Liver (tissue), 10 donors: ENCODE measurements at places on chromosomes 5 and 9.

DNA sequence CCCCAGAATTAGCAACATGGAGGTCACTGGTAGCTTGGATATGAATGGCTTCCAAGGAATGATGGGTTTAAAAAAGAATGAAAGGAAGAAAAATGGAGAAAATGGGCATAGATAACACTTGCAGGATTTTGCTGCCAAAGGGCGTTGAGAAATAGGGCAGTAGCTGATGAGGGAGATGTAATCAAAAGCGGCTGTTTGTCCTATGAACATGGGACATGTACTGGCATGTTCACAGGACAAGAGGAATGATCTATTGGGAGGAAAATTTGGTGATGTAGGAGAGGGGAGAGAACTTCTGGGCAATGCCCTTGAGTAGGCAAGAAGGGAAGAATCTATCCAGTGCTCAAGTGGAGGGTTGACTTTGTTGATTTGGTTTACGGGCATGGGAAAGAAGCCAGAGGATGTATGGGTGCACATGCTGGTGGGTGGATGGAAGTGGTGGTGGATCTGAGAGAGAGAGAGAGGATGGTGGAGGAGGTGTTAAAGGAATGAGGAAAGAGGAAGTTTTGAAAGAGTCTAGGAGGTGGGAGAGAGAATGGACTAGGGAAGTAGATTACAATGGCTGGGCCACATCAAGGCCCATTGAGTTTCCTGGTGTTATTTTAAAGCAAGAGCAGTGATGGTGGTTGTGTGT, 115.1 kb upstream of the MVB12B start:
- no peak for DNase-seq

DNA sequence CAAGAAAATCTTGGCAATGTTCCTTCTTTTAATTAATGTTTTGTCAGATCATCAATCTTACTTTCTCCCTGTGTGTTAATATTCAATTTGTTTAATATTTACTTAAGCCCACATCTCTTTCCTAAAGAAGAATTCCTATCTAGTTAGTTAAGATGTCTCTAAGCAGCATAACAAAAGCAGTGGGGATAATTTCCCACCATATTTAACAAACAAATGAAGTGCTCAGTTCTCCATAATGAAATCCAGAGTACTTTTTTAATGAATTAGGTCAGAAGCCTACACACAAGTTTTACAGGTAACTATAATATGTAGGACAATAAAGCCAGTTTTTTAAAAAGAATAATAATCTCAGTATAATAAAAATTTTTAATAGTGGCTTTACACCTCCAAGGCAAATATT, 1918.8 kb downstream of the EFNA5 start:
- no peak for DNase-seq

- DNase-seq, result no peak
Observed at GRCh38 chr9:33349743-33350142, 52.6 kb downstream of the AQP7 start.

GRCh38 chr5:171413153-171413910, 6.1 kb upstream of the FGF18 start:
- no peak for DNase-seq

DNA sequence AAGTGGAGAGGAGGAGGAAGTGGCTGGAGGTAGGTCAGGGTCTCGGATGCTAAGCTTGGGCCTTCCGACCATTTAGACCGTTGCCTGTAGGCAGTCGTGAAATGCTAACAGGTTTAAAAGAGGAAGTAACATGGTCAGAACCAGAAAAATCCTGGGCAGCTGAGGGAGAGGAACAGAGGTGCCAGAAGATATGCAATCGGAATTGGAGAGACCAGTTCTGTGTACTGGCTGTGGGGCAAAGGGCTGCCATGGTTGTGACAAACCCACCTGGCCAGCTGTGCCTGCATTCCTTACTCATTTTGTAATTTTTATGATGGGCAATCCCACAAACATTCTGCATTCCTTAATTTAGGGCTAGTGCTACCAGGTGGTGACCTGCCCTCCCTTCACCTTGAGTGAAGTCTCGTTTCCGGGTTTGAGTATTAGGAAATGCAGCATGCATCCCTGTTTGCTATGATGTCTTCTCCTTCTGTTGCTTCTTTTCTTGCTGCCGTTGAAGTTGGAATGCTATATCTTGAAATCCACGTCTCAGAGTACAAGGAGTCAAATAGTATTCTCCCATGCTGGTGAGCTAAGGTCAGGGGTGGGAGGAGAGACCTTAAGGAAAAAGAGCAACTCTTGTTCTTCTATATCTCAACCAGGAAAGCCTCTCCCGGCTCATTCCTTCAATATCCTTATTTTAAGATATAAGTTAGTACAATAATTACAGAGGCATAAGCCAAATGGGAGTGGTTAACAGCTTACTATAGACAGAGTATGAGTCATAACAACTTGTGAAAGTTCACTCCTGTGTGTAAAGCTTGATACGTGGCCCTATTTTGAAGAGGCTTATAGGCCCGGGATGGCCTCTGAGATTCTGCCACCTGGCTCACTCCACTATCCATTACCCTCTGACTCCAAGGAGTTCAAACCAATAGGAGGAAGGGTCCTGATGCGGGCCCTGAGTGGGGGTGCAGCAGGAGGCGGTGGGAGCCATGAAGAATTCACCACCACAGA, 37.0 kb downstream of the B4GALT1 start:
- DNase-seq, result no peak

DNA sequence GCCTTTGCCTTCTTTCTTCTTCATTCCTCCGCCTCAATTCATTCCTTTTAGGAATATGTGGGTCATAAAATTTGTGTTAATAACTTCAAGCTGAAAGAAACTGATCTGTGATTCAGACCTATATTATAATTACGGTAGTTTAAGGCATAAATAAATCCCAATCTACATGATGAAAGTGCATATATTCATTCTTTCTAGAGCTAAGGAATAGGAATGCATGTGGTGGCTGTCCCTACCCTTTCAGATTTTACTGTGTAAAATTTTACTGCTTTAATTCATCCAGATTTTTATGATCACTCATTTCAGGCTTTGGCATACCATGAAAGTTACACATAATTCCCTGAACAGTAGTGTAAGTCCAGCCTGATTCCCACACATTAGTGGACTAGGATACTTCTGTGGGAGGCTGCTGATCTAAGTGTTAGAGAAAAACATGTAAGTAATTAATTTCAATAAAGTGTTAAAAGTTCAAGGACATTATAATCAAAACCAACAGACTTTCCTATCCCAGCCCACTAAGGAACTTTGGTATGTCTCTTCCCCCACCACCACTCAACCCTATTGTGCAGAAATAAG, 83.1 kb downstream of the HINT1 start:
- DNase-seq, result no peak

DNA sequence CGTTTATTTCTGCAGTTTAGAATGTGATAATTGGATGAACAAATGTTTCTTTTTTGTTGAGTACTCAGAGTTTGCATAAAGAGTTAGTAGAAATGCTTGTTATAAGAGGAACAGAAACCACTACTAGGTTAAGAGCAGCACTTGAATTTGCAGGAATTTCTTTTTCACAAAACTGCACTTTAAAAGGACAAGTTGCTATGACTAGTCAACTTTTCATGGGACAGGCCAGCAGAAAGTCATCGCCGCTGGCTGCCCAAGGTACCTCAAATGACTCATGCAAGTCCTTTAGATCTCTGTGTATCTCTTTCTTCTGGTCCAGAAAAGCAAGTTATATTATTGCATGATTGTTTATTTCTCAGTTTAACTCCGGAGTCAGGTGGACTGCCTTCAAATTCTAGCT, 97.3 kb upstream of the HMHB1 start:
- no peak for DNase-seq
